ENCODE measurements at places on chromosomes 2 and 18.
A peak's percentile ranks its signal among the peaks of the same experiment; 100 is the strongest.

GRCh38 chr2:240840435-240841060 lies 20.5 kb upstream of the KIF1A start:
- no peak for DNase-seq

DNA sequence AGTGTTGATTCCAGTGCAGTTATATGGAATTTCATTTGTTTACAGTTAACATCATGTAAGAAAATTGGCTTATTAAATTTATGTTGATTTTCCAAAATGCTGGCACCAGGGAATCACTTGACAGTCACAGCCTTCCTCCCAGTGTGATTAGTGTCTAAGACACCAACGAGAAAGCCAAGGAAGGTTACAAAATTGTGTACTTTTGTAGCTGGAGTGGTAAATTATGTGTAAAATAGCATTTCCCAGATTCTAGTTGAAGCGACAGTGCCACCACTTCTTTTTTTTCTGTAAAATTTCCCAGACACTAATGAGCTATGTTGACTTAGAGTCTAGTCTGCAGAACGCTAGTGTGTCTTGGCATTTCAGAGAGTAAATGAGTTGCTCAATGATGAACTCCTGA lies 101.3 kb downstream of the NCK2 start:
- DNase-seq, result no peak

- DNase-seq, result no peak
Observed at GRCh38 chr18:66013969-66014368, 263.2 kb downstream of the CDH7 start.

- no peak for DNase-seq
Observed at GRCh38 chr2:68317971-68318913, 1.5 kb downstream of the CNRIP1 start.

DNA sequence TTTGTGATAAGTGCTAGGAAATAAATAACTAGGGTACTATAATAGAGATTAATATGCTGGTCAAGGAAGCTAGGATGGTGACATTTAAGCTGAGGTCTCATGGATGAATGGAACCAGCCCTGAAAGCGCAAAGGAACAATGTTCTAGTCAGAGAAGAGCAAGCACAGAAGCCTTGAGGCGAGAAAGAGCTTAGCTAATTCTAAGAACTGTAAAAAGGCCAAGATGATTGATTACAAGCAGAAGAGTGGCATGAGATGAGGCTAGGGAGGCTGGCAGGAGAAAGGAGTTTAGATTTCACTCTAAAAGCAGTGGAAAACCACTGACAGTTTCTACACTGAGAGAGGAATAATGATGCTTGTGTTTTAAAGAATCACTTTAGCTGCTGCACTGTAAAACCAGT lies 3.4 kb upstream of the YIPF4 start:
- no peak for DNase-seq

- DNase-seq, result no peak
Observed at GRCh38 chr2:95276888-95277245, 2.6 kb downstream of the PROM2 start.

DNA sequence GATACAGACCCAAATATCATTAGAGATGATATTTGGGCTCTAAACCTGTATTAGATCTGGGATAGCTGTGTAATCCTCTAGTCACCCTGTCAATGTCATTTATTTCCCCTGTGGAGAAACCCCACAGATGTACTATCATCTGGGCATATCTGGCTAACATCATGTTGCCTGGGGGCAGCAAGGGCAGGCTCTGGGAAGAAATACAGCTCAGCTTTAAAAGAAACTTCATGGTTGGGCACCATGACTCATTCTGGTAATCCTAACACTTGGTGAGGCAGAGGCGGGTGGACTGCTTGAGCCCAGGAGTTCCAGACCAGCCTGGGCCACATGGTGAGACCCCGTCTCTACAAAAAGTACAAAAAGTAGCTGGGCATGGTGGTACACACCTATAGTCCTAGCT lies 282.5 kb downstream of the SLC8A1 start:
- no peak for DNase-seq

GRCh38 chr2:25036221-25036559 lies 5.7 kb upstream of the EFR3B start:
- no peak for DNase-seq

DNA sequence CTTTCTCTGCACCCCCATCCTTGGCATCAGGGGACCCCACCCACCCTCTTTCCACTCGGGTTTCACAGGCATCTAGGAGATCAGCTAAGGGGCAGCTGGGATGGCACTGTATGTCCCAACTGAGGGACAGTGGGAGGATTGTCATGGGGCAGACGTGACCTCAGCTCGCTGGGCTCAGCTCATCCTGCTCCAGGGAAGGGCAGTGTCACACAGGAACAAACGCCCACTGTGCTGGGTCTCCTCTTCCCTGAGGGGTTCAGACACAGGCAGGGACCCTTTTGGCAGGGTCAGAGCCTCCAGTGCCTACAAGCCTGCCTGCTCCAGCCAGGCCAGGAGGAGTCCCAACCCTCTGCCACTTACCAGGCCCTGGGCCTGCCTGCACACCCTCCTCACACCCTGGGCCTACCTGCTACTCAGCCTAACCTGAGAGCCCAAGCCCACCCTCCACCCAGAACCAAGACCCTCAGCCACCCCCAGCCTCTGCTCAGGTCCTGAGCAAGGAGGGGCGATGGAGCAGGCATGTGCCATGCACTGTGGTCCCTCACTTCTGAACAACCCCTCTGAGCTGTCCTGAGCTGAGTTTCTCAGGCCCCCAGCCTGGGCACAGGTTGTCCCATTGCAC lies 68.2 kb downstream of the HS1BP3 start:
- no peak for DNase-seq

GRCh38 chr2:223854741-223855140 lies 17.4 kb upstream of the AP1S3 start:
- DNase-seq, result no peak

DNA sequence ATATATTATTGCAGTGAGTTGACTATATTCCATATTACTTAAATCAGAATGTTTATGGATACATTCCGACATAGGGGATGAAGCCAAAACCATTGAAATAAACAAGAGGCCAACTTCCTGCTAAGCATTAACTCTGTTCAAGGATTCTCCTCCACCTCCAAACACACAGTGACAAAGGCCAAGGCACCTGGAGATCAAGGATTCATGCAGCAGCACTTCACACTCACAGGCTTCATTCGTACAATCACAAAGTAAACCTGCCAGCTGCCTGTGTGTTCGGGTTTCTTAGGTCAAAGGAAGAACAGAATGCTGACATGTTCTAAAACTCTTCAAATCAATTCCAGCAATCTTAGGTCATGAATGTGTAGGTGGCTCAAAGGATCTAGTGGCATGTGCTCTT lies 22.8 kb downstream of the WDFY1 start:
- no peak for DNase-seq

DNA sequence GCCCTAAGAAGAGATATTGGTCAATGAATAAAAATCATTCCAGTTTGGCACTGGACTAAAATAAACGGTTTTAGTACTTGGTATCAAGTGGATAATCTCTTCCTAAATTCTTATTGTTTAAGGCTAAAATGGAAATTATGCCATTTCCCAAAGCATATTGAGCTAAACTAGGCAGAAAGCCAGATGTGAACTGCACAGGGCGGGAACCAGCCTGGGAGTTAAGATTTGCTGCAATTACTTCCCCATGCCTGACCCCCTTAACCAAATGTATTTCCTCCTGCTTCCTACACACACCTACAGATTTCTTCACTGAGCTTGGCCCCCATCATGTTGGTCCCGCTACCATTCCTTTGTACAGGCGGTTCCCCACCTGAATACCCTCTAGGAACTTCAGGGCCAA lies 12.2 kb downstream of the ZBTB7C start:
- no peak for DNase-seq

DNA sequence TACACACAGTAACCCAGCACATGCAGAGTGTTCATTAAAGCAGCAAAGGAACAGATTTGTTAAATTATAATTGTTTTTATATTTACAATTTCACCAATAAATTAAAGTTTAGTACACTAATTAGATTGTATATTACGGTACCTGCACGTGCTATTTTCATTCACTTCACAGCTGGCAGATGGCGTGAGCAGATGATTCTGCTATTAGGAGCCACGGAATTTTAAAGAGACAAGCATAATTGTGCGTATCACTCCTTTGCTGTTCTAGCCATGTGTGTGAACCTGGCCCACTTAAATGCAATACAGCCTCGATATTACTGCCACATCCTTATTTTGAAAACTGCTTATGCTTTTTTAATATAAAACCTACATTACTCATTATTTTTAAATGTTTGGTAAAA lies 332.8 kb upstream of the SOX11 start:
- no peak for DNase-seq

DNA sequence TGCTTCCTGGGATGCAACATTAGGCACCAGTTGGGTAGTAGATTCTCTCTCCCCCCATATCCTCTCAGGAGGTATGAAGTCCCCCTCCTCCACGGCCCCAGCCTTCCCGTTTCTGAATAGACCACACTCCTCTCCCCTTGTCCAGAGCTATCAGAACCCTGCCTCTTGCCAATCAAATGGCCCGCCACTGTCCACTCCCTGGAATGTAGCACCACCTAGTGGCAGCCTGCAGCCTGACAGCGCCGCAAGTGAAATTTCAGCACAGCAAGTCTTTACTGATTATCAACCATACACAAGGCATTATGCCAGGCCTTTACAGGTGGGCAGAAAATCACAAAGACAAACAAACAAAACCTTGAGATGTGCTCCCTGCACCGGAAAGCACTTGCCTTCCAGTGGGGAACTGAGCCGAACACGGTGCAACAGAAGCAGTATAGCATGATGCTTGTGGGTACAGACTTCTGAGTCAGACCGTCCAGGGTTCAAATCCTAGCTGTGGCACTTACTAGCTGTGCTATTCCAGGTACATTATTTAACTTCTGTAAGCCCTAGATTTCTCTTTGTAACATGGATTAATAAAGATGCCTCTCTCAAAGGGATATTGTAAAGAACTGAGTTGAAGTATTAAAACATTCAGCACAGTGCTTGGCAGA lies 174.0 kb downstream of the SMAD2 start:
- peak; percentile 74 for DNase-seq

DNA sequence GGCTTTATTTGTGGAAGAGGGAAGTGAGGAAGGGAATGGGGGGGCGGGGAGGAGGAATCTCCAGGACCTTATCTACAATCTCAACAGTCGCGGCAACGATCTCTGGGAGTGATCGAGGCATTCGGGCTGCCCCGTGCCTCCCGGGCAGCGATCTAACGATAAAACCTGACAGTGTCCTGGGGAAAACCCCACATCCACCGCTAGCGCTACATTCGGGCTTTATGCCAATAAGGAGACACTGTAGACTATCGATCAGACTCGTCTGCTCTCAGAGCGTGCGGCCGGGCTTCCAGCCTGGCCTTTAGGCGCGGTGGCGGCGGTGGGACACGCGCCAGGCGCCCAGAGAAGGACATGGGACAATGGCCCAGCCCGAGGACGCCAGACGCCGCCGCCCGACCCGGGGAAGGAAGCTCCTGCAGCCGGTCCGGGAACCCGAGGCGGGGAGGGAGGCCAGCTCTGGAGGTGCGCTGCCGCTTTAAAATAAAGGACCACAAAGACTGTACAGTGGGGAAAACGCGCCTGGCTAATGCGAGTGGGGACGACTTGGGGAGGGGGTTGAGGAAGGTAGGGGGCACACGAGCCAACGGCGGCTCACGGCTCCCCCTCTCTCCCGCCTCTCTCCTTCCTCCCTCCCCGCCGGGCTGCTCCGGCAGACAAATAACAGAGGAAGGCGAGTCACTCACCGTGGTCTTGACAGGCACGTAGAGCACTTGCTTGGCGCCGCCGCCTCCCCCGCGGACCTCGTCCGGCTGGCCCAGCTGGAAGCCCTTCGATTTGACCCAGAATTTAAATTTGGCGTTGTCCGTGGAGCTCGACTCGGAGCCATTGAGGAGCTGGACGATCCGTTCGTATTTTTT lies 2.2 kb downstream of the NOL4 start:
- no peak for DNase-seq

GRCh38 chr2:118812552-118812951 lies 34.9 kb downstream of the EN1 start:
- no peak for DNase-seq

GRCh38 chr2:116490511-116491145 lies 1323.9 kb upstream of the DDX18 start:
- DNase-seq, result no peak

DNA sequence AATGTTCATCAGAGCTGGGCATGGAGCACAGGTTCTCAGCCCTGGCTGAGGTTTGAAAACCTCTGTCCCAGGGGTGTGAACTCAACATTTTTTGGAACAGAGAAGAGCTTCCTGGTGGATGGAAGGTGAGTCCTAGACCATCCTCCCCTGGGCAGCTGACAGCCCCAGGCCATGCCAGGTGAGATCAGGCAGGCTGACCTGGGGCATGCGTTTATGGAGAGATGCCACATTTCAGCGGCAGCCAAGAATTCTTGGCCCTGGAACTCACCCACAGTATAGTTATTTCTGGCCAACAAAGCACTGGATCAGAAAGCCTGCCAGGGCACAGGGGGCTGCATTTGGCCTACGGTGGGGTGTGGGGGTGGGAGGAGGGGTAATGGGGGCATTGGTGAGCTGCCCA lies 83.8 kb downstream of the EDAR start:
- DNase-seq, result no peak

- peak; percentile 3 for DNase-seq
Observed at GRCh38 chr2:150878356-150878755, 383.3 kb downstream of the RBM43 start.

GRCh38 chr2:86411396-86411795 lies 29.8 kb upstream of the KDM3A start:
- DNase-seq, result no peak

GRCh38 chr2:168311261-168311910 lies 64.0 kb upstream of the STK39 start:
- DNase-seq, result no peak

DNA sequence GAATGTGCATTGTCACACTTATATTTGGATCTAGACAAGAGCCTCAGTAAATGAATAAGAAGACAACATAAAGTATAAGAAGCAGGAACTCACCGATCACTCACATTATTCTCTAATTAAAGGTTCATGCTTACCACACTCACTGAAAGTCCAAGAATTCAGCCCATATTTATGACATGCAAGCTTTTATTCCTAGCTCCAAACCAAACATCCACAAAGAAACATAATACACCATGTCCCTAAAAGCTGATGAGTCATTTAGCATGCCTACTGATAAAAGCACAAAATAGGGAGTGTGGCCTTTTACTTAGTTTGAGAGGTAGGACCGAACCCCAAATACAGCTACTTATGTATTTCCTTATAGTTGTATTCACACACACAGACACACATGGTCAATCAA lies 1094.6 kb upstream of the CDH2 start:
- DNase-seq, result no peak

GRCh38 chr18:61502472-61502871 lies 169.2 kb downstream of the CDH20 start:
- peak; percentile 8 for DNase-seq

- DNase-seq, result no peak
Observed at GRCh38 chr2:134758633-134759032, 39.8 kb upstream of the TMEM163 start.

DNA sequence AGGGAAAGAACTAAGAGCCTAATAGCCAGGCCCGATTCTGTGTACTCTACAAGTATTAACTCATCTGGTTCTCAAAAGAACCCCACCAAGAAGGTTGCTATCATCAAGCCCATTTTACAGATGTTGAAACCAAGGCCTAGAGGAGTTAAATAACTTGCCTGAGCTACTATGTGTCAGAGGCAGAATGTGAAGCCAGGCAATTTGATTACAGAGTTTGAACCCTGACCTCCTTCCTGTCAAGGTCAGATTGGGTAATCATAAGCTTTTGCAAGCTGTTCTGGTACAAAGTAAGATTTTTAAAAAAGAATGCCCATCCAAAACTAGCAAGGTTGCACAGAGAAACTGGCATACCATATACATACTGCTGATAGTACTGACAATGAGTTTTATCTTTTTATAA lies 227.1 kb downstream of the HAUS1 start:
- DNase-seq, result no peak

GRCh38 chr18:27250471-27250870 lies 65.4 kb upstream of the CHST9 start:
- no peak for DNase-seq

Measured in activated CD4-positive, alpha-beta T cell treated with anti-CD3 and anti-CD28 coated beads for 48 hours (primary cell).